NCI-H1930 (cell line): ENCODE measurements at places on chromosomes 13 and 19.
A peak's percentile ranks its signal among the peaks of the same experiment; 100 is the strongest.

DNA sequence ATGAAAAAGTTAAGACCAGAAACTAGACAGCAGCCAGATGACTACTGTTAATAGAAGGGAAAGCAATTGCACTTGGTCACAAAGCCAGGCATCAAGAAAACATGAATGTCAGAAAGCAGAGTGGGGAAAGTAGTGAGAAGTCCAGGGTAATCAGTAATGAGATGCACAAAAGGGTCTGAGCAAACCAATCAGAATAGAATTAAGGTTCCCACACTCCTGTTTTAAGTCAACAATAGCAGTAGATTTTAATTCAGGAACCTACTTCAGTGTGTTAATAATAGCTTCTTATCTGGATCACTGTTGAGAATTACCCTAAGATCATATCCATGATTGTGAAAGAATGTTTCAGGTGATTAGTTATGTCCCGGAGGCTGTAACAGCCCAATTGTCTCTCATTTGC lies 72.6 kb upstream of the KLF5 start:
- DNase-seq, result no peak

DNA sequence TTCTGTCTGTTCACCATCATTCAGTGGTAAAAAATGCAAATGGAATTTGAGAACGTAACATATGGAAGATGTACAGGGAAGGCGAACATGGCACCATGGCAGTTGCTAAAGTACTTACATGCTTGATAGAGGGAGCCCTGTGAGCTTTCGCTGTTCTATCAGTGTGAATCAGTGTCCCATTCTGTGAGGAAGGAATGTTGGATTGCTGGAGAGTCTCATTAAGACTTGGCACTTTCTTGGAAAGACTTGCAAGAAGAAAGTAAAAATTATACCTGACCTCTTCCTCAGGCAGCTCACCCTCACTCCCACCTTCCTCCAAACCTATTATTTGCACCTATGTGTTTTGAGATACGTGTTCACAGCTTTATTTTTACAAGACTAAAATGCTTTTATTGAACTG lies 43.5 kb downstream of the FREM2 start:
- DNase-seq, result no peak

DNA sequence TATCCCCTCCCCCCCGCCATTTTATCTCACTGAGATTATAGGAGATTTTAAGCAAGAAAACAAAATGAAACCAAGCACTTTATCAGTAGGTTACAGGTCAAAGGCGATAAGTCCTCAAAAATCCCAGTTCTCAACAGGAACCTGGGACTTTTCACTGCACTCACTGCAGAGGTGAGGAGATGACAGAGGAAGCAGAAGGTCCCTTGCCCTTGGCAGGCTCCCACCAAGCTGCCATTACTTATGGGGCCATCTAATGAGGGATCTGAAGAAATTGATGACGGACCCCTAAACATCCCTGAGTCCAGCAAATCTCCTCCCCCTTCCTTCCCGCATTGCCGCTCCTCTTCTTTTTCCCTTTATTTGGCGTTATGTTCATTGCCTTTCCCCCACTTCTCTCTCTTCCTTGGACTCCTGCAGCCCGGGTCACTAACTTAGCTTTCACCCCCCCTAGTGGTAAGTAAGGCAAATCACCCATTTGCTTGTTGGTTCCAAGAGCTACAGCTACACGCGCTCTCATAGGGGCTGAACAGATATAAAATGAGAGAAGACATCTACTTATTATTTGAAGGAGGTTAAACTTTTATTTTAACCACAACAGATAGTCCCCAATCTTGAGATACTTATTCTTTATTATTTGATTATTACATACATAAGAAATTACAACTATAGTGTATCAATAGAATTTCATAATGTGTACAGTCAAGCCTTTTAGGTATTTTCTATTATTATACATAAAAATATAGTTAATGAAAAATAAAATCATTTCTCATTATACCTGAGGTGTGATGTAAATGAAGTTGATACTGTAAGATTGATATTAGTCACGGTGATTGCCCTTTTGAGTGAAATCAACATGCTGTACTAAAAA lies 52.0 kb upstream of the ARGLU1 start:
- peak; percentile 69 for DNase-seq

DNA sequence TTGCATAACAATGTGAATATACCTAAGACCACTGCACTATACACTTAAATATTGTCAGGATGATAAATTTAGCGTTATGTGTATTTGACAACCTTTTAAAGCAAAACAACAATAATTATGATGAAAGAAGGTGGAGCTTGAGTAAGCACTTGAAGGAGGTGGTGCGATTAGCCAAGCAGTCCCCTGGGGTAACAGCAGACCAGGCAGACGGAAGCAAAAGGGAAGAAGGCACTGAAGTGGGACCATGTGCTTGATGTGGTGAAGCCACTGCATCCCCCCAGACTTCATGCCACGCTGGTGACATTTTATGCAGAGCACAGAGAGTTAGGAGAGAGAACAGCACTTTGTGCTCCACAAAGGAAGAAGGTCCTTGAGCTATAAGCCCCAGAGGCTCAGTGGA lies 58.3 kb upstream of the ZNF507 start:
- no peak for DNase-seq

- DNase-seq, result no peak
Observed at GRCh38 chr13:82654861-82655855, 1227.1 kb downstream of the SLITRK1 start.

- no peak for DNase-seq
Observed at GRCh38 chr13:65530688-65531087, 1699.4 kb downstream of the PCDH9 start.

DNA sequence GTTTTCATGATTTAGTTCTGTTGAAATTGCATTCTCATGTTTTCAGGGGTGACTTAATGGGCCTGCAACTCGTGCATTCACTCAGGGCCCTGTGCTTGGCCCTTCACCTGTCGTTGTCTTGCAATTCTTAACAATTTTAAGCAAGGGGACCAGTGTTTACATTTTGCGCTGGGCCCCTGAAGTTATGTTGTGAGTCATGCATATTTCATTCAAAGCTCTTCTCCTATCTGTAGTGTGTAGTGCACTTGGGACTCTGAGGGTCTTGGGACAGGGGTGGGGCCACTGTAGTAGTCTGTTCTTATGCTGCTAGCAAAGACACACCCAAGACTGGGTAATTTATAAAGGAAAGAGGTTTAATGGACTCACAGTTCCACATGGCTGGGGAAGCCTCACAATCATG lies 211.2 kb upstream of the RXFP2 start:
- no peak for DNase-seq

DNA sequence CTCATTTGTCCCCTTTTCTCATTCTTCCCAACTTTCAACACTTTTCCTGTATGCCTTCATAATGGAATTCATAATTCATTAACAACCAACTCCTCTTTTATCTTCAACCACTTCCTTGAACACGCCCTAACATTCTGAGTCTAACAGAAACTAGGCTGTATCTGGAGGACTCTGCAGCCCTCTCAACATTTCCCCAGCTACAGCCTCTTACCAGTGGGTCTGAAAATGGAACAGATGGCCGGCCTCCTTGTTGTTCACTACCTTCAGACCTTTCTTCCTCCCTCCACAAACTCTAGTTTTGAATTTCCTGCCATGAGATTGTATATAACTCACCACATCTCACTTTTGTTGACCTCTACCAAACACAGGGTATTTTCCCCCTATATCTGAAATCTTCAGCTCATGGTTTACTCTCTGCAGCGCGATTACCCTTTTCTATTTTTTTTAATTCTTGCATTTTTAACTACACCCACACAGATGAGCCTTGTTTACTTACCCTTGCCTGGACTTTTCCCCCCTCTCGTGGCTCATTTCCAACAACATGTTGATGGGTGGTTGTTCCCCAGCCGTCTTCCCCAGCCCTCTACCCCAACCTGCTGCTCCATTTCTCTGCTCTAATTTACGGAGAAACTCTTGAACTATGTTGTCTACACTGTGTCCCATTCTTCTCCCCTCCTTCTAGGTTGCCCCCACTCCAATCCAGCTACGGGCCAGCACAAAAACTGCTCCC lies 846 bp downstream of the ZNF790 start:
- no peak for DNase-seq

GRCh38 chr19:18883526-18884304 lies 12.2 kb downstream of the CERS1 start:
- DNase-seq, result no peak

- DNase-seq, result no peak
Observed at GRCh38 chr13:64855506-64855905, 2374.6 kb downstream of the PCDH9 start.

GRCh38 chr13:96075953-96076543 lies 13.9 kb upstream of the HS6ST3 start:
- DNase-seq, result no peak

GRCh38 chr13:48890391-48890790 lies 85.3 kb upstream of the FNDC3A start:
- DNase-seq, result no peak

DNA sequence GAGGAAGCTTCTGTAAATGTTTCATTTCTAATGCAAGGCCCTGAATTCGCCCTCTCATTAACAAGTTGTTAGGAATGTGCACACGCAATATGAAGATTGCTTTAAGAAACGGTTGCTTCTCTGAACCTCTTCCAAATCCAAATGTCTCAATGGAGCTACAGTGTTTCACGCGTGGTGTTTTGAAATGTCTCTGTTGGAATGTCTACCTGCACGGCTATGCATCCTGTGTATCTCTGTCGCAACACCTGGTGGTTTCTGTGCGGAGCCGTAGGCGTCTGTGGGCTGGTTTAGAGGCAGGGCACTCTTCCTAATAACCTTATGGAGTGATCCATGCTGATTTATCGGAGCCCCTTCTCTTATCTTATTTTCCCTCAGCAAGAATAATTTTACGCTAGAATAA lies 1584.2 kb upstream of the SLC10A2 start:
- DNase-seq, result no peak

- no peak for DNase-seq
Observed at GRCh38 chr13:88526186-88526852, 855.1 kb downstream of the SLITRK5 start.

DNA sequence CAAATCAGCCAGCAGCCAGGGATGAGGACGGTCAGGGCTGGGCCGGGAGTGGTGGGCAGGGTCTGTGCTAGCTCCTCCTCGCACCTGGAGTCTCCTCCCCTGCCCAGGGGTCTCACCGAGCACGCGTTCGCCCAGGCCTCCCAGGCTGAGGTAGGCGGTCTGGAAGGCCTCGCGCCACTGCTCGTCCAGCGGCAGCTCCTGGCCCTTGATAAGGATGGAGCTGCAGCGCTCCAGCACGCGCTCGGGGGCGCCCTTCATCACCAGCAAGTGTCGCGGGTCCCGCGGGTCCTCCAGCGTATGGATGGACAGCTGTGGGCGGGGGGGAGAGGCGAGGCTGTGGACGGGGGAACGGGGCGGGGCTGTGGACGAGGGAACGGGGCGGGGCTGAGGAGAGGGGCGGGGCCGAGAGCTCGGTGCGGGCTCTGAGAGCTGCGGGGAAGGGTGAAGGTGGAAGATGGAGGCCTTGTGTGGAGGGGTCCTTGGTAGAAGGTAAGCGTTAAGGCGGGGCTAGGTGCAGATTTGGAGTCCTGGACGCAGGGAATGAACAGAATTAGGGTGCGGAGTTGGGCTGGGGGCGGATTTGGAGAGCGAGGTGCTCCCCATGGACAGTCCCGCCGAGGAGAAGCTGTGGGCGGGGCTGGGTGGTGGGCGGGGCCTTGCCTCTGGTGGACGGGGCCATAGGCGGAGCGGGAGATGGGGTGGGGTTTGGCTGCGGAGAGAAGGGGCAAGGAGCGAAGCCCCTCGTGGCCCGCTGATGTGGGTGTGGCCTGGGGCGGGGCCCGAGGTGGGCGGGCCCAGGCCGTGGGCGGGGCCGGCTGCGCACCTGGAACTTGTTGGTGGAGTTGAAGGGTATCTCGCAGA lies 5.7 kb downstream of the ATP4A start:
- DNase-seq, result peak; percentile 93

GRCh38 chr13:108629181-108629752 lies at the start of gene MYO16:
TSS of gene MYO16 (plus strand) at chr13:108629611. CDS start at chr13:108629845, 234 bp downstream.
- no peak for DNase-seq
